Inflammatory macrophage treated with lipopolysaccharide for 4 hours (primary cell): ENCODE measurements at places on chromosomes 11 and 22.
A peak's percentile ranks its signal among the peaks of the same experiment; 100 is the strongest.

- DNase-seq, result no peak
Measured at GRCh38 chr11:8794677-8795103, 112.1 kb downstream of the RPL27A start.

- no peak for DNase-seq
Measured at GRCh38 chr11:91394073-91394726, 830.4 kb upstream of the FAT3 start.

GRCh38 chr11:117058761-117059261 lies 39.4 kb downstream of the SIK3 start:
- DNase-seq, result no peak

DNA sequence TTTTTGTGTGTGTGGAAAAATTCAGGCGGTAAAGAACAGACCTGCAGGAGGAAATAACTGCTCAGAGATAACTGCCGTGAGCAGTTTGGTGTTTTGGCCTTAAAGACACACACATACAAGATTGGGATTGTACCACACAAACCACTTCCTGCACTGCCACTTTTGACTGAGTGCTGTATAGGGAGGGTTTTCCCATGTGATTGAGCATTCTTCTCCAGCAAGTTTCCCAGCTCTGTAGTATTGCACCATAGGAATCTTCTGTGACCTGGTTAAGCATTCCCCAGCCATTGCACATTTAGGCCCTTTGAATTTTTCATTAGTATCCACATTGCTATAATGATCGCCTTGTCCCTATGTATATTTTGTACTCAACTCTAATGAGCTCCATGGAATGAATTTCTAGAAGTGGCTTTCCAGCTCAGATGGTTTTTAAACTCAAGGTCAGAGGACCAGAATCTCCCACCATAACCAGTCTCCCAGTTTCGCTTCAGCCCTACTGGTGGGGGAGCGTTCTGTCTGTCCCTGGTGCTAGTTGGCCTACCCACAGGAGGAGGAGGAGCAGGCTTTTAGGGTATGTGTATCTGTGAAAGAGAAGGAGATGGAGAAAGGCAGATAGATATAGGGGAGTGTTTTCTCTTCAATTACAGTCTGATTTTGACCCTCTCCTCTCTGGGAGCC lies 9.3 kb downstream of the CD82 start:
- DNase-seq, result peak; percentile 88

- no peak for DNase-seq
Measured at GRCh38 chr11:104191124-104191523, 27.2 kb upstream of the PDGFD start.

GRCh38 chr11:16924826-16925560 lies 89.2 kb downstream of the PLEKHA7 start:
- no peak for DNase-seq

- peak; percentile 39 for DNase-seq
Measured at GRCh38 chr11:72224564-72225410, at the start of gene INPPL1. TSS of gene INPPL1 (plus strand) at chr11:72224767. CDS start at chr11:72224985, 218 bp downstream.
